ENCODE measurements at places on chromosomes 3 and 15.
A peak's percentile ranks its signal among the peaks of the same experiment; 100 is the strongest.

DNA sequence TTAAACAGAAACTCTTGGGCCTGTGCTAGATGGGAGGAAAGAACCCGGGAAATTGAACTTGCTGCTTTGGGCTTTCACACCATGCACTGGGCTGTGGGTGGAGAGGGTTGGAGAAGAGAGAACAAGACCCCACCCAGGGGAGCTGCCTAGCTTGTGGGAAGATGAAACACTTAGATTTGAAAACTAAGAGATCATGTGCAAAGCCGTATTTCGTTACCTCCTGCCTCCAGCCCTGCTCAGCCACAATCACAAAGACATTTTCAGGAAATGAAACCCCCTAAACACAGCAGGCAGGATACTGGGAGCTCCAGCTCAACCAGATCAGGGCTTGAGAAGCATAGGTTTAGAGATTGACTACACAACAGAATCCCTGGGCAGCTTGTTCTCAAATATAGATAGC lies 183.0 kb upstream of the C2CD4B start:
- no peak for DNase-seq

- no peak for DNase-seq
Measured at GRCh38 chr3:196741249-196741889, 1.7 kb downstream of the PAK2 start.

- DNase-seq, result no peak
Measured at GRCh38 chr15:50256188-50257041, 9.1 kb downstream of the HDC start.

- no peak for DNase-seq
Measured at GRCh38 chr3:126343649-126344035, 13.6 kb downstream of the KLF15 start.

GRCh38 chr15:90872486-90873184 lies 4.2 kb downstream of the FURIN start:
- peak; percentile 48 for DNase-seq

DNA sequence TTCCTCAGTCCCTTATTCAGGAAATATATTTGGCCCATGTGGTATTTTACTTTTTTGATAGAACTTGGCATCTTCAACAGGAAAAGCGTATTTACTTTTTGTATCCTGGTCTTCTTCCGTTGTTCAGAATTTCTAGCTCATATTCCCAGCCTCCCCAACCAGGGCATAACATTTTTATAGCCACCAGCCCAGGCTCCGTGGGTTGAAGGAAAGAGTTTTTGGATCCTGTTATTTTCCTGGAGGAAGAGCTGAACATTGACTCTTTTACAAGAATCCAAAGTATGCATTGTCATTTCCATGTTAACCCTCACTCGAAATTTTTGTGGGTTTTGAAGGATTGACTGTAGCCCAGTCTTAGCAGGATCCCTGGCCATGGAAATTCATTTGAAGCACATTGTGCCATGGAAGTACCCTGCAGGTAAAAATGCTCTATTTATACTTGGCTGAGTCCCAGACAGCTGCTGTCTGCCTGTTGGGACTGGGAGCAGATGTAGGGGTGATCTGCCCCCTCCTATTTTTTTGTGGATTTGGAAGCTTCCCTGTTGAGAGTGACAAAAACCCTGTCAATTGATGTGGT lies 98.8 kb downstream of the AKAP13 start:
- DNase-seq, result peak; percentile 53

DNA sequence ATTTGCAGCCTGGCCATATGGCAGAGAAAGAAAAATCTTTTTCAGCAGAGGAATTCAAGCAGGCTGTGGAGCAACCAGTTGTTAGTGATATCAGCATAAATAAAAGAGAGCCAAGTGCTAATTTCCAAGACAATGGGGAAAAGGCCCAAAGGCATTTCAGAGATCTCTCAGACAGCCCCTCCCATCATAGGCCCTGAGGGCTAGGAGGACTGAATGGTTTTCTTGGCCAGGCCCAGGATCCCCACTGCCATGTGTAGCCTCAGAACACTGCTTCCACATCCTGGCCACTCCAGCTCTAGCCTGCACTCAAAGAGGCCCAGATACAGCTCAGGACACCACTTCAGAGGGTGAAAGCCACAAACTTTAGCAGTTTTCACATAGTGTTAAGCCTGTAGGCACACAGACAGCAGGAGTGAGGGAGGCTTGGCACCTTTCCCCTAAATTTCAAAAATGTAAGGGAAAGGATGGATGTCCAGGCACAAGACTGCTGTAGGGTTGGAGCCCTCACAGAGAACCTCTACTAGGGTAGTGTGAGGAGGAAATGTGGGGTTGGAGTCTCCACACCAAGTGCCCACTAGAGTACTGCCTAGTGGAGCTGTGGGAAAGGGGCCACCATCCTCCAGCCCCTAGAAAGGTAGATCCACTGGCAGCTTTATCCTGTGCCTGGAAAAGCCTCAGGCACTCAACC lies 191.4 kb downstream of the TBL1XR1 start:
- DNase-seq, result no peak

DNA sequence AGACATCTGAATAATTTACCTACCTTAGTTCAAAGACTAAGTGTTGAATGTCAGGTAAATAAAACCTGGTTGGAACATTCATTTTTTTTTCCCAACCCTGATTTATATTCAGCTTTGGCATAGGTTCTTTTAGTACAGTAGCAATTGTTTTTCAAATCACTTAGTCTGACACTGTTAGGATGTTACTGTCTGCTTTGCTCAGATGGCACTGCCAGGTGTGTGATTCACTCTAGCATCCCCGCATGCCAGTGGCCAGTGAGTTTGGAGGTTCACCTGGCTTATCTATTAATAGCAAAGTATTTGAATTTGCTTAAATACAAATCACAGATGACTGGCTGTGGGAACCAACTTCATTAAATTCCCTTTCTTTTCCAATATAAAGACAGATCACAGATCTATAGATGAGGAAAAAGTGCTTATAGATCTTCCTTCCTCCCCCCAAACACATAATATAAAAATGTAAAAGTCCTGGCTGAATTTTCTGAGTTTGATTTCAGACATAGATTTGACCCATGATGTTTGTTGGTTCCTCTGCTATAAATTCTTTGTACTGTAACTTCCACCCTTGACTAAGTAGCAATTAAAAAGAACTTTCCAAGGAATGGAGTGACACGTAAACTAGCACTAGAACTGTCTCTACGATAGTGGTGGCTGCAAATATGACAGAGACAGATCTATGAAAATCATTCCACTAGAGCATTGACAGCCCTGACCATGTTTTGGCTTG lies 3.9 kb downstream of the THBS1 start:
- DNase-seq, result no peak

GRCh38 chr15:62931650-62932049 lies 110.9 kb upstream of the TPM1 start:
- DNase-seq, result no peak

GRCh38 chr3:10173095-10173925 lies 8.6 kb downstream of the IRAK2 start:
- no peak for DNase-seq

DNA sequence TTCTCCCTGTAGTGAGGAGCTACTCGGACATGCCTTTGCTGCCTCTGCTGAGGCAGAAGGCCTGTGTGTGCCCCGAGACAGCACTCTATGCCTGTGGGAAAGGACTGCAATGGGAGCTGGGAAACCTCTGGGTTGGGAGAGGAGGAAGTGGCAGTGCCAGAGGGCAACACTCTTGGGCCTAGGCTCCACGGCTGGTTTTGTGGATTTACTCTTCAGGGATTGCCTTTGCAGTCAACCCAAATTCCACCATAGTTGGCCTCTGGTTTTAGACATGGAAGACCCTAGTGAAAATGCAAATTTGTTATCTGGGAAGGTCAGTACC lies 46.8 kb downstream of the ITGA11 start:
- DNase-seq, result no peak

DNA sequence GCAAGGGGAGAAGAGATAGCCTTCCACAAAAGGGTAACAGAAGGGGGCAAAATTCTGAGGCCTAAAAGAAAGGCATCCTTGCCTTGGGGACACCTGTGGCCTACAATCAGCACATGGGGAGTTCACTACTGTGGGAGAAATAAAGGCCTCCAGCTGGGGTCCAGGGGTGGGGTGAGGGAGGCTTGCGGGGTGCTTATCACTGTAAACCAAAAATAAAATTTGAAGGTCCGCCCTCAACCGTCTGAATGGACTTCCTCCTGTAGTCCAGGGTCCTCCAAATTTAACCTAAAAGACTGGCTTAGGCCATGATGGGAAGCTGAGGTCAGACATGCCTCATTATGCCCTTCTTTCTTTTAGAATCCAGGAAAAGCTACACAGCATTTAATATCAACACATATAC lies 2.1 kb upstream of the POLR2M start:
- DNase-seq, result no peak

DNA sequence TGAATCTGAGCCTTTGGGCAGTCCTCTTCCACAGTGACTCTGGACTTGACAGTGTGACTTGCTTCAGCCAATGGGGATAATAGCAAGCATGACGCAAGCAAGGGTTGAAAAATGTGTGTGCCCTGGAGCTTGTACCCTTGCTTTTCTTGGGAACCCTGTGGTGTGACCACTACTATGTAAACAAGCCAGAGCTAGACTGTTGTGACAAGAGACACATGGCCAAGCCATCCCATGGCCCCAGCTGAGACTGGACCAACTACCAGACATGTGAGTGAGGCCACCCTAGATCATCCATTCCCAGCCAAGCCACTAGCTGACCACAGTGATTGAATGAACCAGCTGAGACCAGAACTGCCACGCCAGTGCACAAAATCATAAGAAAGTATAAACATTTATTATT lies 11.8 kb downstream of the MYO1E start:
- DNase-seq, result no peak

DNA sequence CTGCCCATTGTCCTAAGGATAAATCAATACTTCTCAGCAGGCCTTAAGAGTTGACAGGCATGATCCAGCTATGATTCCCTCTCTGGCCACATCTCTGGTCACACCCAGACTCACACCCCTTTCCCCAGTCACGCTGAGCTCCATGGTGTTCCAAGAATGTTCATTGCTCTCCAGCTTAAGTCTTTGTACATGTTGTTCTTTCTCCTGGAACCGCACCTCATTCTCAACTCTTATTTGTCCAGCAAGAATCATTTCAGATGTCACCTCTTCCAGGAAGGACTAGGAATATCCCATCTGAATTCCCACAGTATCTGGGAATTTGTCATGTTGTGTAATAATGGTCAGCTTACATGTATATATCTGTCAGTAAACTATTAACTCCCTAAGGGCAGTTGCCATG lies 118.3 kb upstream of the GALNT15 start:
- no peak for DNase-seq

DNA sequence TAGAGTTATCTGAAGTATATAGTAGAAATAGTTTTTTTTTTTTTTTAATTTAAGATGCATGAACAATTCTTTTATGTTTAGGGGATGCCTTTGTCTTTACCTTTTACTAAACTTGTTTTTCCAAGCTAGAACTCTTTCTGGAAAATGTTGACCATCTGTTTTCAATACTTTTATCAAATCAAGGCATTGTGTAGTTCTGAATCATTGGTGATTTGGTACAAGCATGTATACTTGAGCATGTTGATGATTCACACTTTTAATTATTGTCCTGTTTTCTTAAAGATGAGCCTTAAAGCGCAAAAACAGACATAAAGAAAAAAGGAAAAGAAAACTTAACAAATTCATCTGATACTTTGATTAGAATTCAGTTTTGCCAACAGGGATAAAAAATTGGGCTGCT lies 28.3 kb downstream of the PDCD6IP start:
- DNase-seq, result no peak

- no peak for DNase-seq
Measured at GRCh38 chr3:107675233-107675900, 152.6 kb downstream of the BBX start.

GRCh38 chr15:76983590-76984375 lies 11.1 kb upstream of the PSTPIP1 start:
- no peak for DNase-seq

DNA sequence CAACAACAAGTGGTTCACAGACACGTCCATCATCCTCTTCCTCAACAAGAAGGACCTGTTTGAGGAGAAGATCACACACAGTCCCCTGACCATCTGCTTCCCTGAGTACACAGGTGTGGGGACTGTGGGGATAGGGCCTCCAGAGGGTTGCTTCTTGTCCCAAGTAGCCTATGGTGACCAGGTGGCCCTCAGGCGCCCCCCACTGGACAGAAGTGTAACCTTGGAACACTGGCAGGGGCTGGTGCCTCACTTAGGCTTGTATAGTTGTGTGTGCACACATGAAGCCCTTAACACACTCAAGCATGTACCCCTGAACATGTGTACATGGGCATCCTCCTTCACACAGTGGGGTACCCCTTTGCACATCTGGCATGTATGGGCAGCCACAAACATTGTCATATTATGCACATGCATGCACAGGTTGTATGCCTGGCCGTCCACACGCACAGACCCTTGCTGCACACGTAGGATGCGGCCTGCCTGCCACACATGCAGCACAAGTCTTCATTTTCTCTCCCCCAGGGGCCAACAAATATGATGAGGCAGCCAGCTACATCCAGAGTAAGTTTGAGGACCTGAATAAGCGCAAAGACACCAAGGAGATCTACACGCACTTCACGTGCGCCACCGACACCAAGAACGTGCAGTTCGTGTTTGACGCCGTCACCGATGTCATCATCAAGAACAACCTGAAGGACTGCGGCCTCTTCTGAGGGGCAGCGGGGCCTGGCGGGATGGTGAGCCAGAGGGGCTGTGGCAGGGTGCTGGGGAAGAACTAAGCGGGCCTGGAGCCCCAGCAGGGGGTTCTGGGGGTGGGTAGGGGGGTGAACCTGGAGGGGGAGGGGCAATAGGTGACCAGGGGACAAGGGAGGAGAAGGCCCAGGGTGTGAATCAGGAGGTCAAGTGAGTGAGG lies 11.7 kb upstream of the SEMA3B start:
- DNase-seq, result no peak

DNA sequence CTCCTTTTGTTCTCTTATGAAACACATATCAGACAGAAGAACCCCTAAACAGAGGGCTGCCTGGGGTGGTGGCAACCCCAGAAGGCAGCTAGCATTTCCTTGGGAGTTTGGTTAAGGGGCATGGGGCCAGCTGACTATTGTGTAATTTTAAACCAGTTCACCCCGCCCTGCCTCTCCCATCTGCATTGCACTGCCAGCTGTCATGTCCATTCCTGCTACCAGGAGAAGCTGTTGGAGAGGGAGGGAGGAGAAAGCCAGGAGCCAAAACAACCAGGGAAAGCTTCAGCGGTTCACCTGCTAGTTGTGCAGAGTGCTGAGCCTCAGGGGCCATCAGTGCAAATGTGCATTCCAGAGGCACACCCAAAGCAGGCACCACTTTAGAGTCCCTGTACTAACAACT lies 47.6 kb upstream of the ATP1B3 start:
- no peak for DNase-seq

- DNase-seq, result no peak
Measured at GRCh38 chr15:84934942-84935729, 46.5 kb upstream of the PDE8A start.

GRCh38 chr3:18431266-18431665 lies 6.1 kb upstream of the SATB1 start:
- DNase-seq, result no peak

DNA sequence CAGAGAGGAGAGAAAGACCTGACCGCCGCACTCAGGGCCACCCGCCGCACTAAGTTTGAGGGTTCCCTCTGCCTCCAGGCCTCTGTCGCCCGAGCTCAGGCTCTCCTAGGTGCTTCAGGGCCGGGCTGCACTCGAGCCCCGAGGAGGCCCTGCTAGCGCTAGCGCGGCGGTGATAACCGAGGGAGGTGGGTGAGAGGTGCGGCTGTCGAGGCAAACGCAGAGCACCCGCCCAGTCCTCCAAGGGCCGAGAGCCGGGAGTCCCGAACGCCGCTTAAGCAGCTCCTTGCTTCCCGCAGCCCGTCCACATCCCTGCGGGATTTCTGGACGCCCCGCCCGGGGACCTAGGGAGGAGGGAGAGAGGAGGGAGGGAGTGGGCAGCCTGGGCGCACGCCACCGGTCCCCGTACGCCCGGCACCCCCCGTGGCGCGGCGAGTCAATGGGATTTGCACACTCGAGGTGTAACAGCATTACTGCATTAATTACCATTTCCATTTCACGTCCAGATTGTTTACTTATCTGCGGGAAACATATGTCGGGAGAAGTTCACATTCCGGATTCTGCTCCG lies 6.8 kb downstream of the SOX14 start:
- DNase-seq, result no peak
